Activated T-helper 2 cell treated with anti-CD3 and anti-CD28 coated beads, Interferon-gamma antibody, Interleukin-2, Interleukin-4, amounts not matched to agents 10 μg/mL and 5 μg/mL and 100 μg/mL, durations not matched to agents 14 hours and 24 hours and 36 hours (primary cell): ENCODE measurements at places on chromosomes 4 and X.

DNA sequence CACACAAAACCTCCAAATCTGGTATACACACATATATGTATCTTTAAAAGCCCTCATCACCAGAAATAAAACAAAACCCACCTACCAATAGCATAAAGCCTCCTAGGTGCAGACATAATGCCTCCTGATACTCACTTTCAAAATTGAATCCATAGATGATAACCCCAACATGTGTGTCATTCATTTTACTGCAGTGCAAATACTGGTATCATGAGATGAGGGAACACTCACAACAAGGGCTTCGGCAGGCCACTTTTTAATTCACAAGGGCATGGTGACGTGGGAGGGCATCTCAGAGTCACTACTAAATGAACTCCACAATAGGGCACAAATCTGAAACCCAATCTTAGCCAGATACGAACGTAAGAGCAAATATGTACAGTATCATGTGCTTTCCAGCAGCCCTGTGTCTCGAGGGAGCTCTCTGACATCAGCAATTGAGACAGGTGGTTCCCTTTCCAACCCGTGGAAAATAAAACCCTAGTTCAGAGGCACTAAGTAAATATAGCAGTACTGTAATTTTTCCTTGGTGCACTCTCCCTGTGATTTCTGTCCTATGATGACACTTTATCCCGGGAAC lies 14.1 kb upstream of the PPARGC1A start:
- no peak for DNase-seq

- DNase-seq = no peak
Observed at GRCh38 chrX:150316564-150316963, 46.6 kb upstream of the MAMLD1 start.

GRCh38 chrX:45851434-45851991 lies 650.8 kb upstream of the DIPK2B start:
- peak; percentile 50 for DNase-seq

- DNase-seq = no peak
Observed at GRCh38 chr4:72661830-72662229, 92.8 kb upstream of the ADAMTS3 start.

- DNase-seq = no peak
Observed at GRCh38 chr4:10442976-10443375, 14.2 kb downstream of the ZNF518B start.

DNA sequence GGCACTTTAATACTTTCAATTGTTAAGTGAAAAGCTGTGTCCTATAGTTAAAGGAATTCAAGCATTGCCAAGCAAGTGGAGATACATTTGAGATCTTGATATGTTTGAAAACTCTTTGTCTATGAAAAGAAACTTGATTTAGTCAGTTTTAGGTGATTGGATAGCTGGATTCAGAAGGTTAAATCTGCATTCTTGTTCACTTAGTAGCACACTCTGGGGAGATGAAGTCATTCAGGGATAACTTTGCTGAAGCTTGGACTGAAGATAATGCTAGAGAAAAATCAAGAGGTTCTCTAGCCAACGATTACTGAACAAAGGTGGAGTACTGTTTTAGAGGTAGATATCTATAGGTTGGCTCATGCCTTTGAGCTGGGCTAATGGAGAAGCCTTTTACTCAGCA lies 90.6 kb downstream of the DCAF8L2 start:
- no peak for DNase-seq

- DNase-seq = no peak
Observed at GRCh38 chr4:176451443-176451842, 131.7 kb downstream of the SPCS3 start.

GRCh38 chr4:3220476-3221183 lies 28.3 kb upstream of the MSANTD1 start:
- DNase-seq = no peak

DNA sequence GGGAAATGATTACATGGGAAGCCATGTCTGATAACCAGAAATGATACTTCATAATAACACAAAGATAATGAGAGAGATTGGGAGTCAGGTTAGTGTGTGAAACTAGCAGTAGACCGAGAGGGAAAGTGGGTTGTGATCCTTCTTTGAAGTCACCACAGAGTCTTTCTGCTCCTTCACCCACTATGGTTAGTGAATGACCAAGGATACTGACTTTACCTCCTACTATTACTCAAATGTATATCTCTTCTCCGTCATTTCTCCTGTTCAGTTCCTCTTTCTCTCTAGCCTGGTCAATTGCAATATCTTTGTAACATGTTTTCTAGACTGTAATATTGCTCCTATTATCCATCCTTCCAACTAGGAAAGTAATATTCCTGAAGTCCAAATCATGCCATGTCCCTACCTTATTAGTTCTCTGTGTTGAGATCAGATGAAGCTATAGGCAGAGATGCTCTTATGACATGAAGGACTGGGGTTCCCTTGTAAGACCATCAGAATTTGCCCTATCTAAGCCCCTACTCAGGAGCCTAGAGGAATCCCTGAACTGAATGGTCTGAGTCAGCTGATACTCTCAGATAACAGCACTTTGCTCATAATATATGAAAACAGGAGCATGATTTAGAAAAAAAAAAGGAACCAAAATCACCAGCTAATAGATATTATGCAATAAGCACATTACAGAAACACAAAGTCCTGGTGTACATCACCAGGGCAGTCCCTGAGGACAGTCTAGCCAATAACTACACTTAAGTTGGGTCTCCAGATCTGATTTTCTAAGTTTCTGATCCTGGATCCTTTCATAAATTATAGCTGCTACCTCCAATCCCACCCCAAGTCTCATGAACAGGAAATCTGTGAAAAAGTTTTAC lies 81.2 kb downstream of the SHROOM3 start:
- no peak for DNase-seq

- no peak for DNase-seq
Observed at GRCh38 chr4:79413032-79413885, 5.2 kb upstream of the GK2 start.

GRCh38 chr4:66014146-66014765 lies 344.0 kb upstream of the EPHA5 start:
- DNase-seq = no peak

DNA sequence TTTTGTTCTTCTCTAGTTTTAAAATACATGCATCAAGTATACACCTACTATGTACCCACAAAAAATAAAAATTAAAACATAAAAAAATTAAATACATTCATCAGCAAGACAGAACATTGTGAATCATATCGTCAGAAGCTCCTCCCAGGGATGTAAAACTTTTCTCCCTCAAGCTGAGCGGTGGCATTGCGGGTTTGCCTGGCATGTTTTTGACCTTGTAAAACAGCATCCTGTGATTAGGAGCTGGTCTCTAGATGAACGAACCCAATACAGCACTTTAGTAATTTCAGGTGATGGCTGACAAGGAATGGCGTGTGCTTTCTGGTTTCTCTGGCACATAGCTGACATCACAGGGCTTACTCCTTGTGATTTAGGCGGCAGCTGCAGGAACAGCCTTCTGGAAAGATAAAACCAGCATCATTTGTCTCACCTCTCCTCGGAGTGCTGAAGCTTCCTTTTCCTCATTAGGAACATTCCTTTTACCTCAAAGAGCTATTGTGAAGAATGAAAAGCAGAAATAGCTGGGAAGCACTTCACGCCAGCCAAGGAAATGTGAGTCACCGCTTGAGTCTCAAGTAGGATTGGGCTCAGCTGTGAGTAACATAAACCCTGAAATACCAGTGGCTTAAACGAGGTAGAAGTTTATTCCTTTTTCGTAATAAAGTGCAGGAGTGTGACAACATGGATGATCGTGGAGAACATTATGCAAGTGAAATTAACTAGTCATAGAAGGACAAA lies 44.3 kb downstream of the NYX start:
- no peak for DNase-seq

GRCh38 chr4:24218566-24218965 lies 328.7 kb upstream of the PPARGC1A start:
- no peak for DNase-seq

GRCh38 chr4:48907706-48908477 lies 1.3 kb upstream of the OCIAD2 start:
- no peak for DNase-seq

- no peak for DNase-seq
Observed at GRCh38 chr4:105992641-105993305, 97.5 kb downstream of the NPNT start.

DNA sequence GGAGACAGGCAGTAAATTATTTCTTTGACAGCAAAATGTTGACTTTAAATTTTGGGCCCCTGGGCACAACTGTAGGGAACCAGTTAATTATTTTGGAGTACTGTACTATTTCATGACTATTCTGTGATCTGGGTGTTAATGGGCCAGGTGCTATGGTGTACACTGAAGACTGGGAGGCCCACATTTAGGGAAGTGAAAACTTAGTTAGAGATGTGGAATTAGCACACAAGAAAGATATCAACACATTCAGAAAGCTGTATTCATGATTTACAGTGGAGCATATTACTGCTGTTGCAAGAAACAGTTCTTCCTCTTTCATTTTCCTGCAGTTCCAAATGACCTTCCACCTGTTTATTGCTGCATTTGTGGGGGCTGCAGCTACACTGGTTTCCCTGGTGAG lies 12.4 kb downstream of the PLP1 start:
- DNase-seq = no peak

GRCh38 chr4:78496021-78496643 lies 55.4 kb upstream of the ANXA3 start:
- no peak for DNase-seq

DNA sequence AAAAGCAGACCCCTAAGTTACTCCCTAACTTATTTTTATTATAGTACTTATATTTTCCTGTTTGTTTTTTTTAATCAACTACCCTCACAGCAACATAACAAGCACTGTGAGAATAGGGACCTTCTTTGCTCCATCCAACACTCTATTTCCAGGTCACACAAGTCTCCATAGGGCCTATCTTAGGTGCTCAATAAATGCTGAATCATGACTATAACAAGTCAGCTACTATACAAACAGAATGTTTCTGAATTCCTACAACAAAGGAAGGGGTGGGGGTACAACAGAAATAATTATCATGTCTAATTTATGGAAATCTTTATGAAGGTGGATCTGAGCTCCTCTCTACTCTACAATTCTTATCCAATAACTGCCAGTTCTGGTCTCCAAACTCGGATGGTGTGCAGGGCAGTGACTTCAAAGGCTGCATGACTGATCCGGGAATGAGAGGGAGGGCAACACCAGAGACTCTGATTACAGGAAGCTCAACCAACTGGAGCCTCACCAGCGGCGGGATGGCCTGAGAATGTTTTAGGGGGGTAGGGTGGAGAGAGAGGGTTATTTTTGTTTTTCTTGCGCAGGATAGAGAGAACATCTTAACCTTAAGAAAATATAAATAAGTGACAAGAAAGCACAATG lies 71.1 kb downstream of the HADH start:
- no peak for DNase-seq

GRCh38 chrX:74922922-74923543 lies 2.2 kb downstream of the NEXMIF start:
- no peak for DNase-seq

- DNase-seq = no peak
Observed at GRCh38 chr4:79046016-79046592, 106.9 kb upstream of the PAQR3 start.

DNA sequence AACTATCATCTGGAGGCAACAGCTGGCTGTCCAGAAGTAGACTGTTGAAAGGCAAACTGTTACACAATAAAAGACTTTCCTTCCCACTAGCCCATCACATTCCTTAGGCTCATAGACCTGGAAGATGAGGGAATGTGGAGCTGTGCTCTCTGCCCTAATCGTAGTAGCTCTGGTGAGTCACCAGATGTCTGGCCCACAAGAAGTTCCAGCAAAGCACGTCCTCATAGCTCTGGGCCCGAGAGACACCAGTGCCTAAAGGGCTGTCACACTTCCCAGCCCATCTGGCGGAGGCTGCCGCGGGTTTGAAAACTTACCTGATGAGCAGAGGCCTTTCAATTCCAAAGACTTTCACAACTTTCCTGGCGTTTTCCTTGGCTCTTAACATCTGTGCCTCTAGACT lies 81.7 kb upstream of the STOX2 start:
- no peak for DNase-seq

GRCh38 chr4:6926681-6927478 lies 17.3 kb downstream of the TBC1D14 start:
- peak; percentile 48 for DNase-seq

DNA sequence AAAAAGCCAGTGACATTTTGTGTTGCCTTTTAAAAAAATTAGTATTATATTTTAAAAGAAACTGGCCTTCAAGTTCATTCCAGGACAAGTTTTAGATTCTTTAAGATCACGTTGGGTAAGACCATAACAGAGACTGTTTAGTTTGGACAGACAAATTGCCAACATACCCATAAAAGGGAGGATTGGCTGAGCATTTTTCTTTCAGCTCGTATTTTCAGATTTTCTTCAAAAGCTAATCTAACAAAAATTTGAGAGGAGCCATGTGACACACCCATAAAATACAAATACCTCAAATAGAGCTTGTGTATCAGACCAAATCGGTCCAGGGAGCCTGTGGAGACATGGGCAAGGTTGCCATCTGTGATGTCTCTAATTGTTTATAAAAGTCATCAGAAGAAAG lies 74.6 kb upstream of the C1QTNF7 start:
- DNase-seq = no peak

DNA sequence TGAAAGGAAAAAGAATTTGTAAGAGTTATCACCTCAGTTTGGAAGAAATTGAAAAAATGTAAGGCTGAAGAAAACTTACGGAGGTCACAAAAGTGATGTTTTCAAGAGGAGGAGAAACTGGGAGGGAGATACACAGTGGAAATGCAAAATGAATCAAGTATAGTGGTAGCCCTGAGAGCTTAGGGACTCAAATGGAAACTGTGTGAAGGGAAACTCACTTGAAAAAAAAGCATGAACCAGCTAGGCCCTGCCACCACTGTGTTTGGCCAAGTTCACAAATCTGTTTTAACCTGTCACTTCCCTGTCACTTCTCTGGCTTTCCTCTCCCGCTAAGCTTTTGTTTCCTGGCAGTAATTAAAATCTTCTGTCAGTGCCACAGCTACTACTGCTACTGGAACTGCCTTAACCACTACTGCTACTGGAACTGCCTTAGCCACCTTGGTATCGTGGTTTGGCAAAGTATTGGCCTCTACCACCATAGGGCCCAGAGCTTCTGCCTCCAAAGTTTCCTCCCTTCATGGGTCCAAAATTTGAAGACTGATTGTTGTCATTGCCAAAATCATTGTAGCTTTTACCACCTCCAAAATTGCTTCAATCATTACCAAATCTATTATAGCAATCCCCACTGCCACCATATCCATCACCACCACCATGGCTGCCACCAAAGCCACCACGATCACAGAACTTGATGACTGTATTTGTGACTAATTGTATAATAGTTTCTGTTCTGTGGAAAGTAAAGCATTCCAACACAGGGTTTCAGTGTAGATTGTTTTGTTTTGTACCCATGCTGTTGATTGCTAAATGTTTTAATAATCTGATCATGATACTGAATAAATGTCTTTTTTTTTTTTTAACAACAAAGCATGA lies 41.5 kb downstream of the SMARCA5 start:
- DNase-seq = no peak

DNA sequence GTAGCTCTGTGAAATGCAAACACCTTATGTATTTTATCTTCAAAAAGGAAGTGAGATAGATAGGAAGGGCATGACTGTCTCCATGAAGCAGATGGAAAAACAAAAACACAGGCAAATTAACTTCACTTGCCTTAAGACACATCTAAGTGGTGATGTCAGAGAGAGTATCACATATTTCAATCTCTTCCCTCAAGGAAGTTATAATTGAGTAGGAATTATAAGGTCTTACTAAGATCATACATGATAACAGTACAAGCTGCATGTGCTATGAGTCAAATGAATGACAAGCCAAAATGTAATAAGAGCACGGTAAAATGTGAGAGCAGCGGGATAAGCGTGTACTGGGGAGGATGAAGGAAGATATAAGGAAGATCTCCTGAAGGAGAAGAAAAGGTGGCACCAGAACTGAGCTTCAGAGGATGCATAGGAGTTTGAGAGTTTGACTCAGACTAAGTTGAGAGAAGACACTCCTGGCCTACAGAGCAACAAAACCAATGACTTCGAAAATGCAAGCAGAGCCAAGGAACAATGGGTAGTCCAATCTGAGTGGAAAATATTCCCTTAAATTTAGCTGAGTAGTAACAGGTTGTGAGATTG lies 43.3 kb upstream of the GALNT7 start:
- DNase-seq = no peak
